ENCODE measurements at places on chromosomes 4 and X. TPM values are rescaled to one million over a fixed set of nuclear protein-coding genes. Genes with fewer than 3 reads are reported as not detected.
A peak's percentile ranks its signal among the peaks of the same experiment; 100 is the strongest.

DNA sequence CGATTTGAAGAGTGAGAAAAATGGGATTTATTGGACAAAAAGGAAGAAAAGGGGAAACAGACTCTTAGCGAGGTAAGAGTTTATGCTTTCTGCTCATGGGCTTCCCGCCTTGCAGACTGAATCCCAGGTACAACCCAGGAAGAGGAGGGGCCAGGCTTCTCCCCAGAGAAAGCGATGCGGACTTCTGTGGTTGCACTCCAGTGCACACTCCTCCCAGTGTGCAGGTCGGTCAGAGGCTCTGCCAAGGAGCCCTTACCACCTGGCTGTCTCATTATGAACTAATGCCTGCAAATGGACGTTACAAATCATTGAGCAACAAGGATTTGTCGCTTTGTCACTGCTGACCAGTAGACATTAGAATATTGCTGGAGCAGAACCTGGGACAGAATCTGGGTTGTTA, 39.9 kb upstream of the GLRA2 start:
- no peak for DNase-seq

GRCh38 chr4:30721185-30722091, 1.3 kb downstream of the PCDH7 start:
- peak; percentile 39 for DNase-seq

Gene RAI2
- 0.59 TPM for total RNA-seq

Gene TRPC5OS
- total RNA-seq = not detected

DNA sequence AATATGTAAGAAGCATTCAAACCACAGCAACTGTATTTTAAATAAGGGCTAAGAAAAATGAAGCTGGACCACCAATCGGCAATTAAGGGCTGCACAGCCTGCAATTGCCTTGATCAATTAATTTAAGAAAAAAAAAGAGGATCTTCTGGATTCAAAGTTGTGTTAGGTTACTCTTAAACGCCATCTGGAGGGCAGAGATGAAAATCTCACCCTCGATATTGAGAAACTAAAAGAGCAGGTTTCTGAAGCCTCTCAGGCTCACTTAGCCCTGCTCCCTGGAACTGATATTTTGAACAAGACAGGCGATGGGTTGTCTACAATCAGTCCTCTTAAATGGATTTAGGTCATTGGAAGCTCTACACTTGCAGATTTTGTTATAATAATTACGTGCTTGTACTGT, 579.4 kb downstream of the GRXCR1 start:
- no peak for DNase-seq

Gene CLGN
- 8.2 TPM for total RNA-seq

DNA sequence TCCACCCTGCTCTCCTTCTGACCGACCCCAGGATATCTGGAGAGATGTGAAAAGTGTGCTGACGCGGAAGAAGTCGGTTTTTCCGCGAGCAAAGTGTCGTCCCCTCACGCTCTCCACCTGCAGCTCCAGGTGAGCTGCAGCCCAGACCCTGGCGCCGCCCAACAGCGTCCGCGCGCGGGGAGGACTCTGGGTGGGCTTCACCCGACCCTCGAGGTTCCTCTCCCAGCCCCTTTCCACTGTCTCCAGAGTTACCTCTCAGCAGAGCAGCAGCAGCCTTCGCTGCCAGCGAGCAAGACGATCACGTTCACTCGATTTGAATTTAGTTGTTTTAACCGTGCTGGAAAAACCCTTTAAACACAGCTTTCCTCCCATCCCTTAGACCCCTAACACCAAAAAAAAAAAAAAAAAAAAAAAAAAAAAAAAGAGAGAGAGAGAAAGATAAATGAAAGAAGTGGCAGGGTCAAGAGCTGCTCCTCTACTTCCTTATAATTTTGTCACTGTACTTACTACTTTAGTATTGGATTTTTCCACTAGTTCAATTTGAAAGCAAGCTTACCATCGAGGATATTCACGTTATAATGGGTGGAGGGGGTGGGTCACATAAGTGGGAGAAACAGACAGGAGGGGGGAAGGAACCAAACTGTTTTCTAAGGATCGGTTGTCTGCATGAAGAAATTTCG, 758 bp upstream of the NR3C2 start:
- DNase-seq = no peak

DNA sequence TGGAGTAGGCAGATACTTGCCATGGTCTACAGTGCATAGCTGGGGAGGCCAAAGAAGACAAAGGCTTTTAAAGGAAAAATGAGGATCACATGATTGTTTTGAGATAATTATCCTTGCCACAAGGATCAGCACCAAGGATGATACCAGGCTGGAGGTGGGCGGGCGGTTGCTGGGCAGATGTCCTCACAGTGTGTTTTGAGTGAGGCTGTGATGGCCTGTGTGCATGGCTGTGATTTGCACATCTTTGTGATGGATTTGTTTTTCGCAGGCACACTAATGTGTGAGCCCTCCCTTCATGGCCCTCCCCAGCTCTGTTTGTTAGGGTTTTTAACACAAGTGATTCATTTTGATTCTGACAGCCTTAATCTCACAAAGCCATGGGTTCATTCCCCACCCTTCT, 46.8 kb downstream of the RGS12 start:
- DNase-seq = peak; percentile 10

DNA sequence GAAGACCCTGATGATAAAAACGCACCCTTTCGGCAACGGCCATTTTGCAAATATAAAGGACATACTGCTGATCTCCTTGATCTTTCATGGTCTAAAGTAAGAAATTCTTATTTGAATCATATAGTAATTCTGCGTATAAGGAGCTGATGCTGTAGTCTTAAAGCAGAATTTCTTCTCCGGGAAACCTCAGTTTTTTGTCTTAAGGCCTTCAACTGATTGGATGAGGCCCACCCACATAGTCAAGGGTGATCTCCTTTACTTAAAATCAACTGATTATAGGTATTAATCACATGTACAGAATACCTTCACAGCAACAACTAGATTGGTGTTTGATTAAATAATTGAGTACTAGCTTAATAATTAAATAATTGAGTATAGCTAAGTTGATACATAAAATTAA, 62.8 kb upstream of the DOCK11 start:
- DNase-seq = no peak

Gene HERC5
- 3.0 TPM for total RNA-seq

Gene COX7B2
- total RNA-seq = not detected

DNA sequence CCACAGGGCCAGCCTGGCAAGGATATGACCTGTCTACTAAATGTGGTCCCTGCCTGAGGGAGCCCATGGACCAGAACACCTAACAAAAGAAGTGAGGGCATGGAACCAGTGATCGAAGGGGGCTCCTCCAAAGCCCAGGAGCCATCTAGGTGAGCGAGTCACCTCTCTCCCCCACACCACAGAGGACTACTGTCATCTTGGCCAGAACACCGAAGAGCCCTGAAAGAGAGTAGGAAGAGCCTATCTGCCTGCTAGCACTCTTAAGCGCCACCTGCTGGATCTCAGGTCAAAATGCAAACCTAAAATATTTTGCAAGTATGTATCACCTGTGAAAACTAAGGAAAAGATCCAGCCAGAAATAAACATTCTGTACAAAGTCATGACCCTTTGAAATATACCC, 137.9 kb upstream of the ZXDB start:
- no peak for DNase-seq

Gene SHROOM2
- 5.4 TPM for total RNA-seq

DNA sequence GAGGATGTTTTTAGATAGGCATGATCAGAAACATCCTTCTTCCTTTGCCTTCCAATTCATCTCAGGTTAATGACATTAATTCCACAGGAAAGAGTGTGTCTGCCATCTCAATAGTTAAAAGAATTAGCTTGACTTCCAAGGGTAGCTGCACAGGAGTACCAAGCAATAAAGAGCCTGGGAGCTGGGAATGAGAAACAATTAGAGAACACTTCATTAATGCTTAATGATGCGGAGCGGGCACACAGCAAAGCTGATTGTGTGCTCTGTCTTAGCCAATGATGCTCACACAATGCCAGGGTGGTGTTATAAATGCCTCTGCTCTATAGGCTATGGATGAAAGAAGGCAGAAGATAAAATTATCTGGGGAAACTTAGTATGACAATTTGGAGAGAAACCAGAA, 1052.5 kb upstream of the LCORL start:
- no peak for DNase-seq

Gene CENPU
- 1.3 TPM for total RNA-seq

- peak; percentile 77 for DNase-seq
Observed at GRCh38 chr4:1309261-1310010, 19.7 kb downstream of the MAEA start.

- DNase-seq = no peak
Observed at GRCh38 chr4:186351668-186352194, 85.7 kb downstream of the F11 start.

Gene UCP1
- not detected for total RNA-seq

DNA sequence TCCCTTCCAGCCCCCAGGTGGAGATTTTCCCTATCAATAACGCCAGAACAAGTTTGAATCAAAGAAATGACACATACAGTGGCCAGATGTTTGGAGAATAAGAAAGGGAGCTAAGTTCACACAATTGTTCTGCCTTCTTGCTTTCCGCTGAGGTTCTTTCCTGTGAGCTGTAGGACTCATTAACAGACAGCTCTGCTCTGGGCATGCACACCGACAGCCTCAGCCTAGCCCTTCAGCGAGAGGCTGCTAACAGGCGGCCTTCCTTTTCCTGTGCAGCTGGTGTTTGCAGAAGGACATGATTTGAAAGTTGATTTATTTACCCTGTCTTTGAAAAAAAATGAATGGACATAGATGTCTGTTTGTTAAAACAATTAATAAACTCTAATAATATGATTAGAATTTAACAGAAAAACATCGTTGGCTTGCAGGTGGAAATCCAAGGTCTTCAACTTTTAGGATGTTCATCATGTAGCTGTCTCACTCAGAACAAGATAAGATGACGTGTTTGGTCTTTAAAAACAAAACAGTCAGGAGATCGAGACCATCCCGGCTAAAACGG, 183.3 kb downstream of the KDR start:
- no peak for DNase-seq

- no peak for DNase-seq
Observed at GRCh38 chrX:154829926-154830442, 4.5 kb downstream of the SMIM9 start.

DNA sequence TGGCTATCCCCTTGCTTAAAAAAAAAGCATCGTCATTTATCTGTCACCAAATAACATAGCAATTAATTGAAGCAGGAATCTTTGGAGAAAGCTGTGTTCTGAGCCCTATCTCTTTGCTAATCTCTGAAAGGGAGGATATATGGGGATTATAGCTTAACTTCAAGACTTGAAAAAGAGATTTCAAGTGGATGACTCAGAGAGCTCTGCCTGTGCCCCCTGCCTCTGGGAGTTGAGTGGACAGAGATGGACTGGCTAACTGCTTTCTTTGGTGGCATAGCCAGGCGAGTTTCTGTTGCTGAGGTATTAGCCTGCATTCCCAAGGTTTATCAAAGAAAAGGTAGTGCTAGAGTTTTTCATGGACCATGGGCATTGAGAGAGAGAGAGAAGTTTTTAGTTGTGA, 91.6 kb downstream of the DDIT4L start:
- no peak for DNase-seq

DNA sequence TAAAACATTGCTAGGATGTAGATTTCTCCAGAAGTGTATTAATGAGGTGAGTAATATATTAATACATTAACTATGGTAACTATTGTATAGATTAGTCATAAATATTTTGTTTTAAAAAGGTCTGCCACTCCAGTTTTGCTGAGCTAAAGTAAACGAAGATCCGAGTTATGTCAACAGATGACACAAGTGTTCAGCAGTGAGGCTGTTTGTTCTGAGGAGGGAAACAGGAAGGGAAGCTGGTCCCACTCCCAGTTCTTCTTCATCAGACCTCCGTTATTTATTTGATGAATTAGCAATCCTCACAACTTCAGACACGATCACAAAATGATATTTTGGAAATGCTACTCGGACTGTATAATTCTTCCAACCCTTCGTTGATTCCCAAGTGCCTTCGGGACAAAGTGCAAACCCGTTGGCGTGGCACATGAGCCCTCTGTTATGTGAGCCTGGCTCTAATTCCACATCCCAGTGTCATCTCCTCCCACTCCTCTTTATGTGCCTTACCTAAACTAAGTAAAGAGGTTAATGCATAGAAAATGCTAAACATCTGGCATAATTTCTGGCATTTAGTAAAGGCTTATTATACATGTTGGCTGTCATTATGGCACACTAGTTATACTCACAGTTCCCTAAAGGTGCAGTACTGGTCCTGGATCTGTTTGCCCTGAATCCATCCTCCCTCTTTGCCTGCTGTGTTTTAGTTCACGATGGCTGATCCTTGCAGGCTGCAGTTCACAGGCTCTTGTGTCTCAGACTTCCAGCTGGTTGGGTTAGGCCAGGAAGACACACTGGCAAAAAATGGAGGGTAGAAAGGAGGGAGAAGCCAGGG, 190.6 kb upstream of the LNX1 start:
- no peak for DNase-seq

DNA sequence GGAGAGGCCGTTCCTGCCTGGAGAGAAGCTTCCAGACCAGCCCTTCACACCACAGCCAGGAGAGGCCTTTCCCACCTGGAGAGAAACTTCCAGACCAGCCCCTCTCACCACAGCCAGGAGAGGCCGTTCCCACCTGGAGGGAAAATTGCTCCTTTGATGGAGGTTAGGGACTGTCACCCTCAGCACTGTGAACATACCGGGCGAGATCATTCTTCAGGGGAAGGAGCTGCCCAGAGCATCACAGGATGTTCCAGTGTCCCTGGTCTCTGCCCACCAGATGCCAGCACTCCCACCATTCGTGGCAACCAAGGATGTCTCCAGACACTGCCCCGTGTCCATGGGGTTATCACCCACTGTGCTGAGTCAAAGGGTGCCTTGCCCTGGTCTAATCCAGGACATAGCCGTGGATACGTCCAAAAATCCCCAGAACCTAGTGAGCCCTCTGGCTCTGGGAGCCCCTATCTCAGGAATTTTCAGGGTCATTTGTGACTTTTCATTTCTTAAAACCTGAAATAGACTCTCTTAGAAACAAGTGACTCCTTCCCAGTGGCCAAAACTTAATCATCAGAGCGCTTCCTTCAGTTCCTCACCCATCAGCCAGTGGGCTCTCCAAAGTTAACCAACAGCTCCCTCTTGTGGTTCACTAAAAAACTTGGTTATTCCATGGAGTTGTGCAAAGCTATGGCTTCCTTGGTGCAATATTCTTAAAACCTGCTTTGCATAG, 80.2 kb downstream of the CRMP1 start:
- no peak for DNase-seq

DNA sequence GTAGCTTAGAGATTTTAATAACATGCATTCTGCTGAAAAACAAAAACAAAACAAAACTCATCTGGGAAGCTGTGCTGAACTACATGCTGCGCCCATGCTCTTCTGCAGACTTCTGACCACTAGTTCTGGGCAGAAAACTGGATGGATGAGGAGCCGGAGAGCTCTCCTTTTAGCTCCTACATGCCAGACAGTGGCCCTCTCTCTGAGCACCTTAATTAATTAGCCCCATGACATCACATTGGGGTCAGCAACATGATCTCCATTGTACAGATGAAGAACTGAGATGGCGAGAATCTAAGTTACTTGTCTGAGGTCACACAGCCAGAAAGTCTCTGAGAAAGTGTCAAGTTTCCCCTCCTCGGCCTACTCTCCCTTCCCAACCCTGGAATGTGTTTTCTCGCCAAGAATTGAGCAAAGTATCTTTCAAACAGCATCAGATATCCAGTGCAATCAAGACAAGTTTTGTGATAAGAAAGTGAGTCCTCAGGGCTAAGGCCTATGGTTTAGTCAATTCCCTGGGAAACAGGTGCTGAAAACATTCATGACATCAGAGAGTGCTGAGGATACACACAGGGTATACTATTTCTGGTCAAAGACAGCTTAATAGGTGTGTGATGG, 21.6 kb downstream of the SCD5 start:
- no peak for DNase-seq

GRCh38 chr4:133597251-133597650, 448.2 kb downstream of the PCDH10 start:
- DNase-seq = no peak
